ENCODE measurements at places on chromosomes 5 and 9.
A peak's percentile ranks its signal among the peaks of the same experiment; 100 is the strongest.

GRCh38 chr9:114071197-114071795 lies 6.8 kb downstream of the AMBP start:
- no peak for DNase-seq

- no peak for DNase-seq
Measured at GRCh38 chr5:119031905-119032304, 39.0 kb upstream of the DMXL1 start.

DNA sequence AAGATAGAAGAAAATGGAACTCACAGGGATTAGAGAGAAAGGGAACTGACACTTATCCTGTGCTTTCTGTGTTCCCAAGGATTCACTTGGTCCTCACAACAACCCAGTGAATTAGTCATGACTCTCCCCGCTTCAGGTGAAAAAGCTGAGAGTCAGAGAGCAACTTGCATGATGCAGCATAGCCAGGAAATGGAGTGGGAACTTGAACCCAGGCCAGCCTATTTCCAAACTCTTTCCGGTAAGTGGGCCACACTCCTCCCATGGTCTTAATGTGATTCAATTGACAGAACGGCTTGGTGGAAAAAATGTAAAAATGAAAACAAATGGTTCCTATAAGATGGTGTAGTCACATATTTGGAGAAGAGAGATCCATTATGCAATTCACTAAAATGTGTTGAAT lies 45.9 kb upstream of the CEMIP2 start:
- no peak for DNase-seq

GRCh38 chr9:105900123-105900522 lies 205.8 kb downstream of the TMEM38B start:
- no peak for DNase-seq

- no peak for DNase-seq
Measured at GRCh38 chr5:102747386-102748166, 7.5 kb upstream of the PAM start.

- no peak for DNase-seq
Measured at GRCh38 chr5:132280371-132281240, 13.6 kb upstream of the SLC22A4 start.

DNA sequence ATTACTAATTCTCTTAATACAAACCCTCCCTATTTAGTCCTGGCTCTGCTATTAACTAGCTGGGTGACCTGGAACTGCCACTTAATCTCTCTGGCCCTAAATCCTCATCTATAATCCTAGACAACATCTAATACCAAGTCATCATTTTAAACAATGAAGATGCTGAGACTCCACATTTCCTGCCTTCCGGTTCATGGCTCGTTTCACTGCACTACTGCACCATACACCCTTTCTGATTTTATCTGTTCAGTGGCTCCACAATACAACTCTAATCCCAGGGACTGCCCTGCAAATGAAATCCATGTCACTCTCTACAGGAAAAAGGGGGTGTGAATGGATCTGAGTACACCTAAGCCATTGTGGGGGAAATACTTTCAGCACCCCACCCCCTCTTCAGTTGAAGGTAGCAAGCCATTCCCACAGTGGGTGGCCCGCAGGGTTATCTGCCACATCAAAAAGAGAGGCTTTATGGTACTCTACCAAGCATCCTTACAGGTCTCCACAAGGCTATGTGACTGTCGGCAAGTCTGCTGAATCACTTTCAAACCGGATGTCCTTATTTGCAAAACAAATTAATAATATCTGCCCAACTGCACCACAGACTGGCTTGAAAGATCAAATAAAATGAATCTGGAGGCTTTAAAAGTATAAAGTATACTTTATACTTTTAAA lies 89.5 kb downstream of the EPB41L4A start:
- DNase-seq, result no peak

DNA sequence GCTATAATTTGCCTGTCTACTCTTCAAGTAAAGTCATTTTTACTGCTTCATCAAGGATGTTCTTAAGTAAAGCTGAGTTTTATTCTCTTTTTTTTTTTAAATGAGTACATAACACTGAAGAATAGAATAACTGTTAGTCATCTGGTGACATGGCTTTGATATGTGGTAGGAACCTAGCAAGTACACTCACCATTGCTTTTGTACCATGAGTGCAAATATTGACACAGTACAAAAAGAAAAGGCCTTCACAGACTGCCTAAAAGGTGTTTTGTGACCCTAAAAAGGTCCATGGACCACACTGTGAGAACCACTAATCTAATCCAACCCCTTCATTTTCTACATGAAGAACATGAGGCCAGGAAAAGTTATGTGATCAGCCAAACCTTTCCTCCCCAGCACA lies 55.0 kb downstream of the ECPAS start:
- no peak for DNase-seq

DNA sequence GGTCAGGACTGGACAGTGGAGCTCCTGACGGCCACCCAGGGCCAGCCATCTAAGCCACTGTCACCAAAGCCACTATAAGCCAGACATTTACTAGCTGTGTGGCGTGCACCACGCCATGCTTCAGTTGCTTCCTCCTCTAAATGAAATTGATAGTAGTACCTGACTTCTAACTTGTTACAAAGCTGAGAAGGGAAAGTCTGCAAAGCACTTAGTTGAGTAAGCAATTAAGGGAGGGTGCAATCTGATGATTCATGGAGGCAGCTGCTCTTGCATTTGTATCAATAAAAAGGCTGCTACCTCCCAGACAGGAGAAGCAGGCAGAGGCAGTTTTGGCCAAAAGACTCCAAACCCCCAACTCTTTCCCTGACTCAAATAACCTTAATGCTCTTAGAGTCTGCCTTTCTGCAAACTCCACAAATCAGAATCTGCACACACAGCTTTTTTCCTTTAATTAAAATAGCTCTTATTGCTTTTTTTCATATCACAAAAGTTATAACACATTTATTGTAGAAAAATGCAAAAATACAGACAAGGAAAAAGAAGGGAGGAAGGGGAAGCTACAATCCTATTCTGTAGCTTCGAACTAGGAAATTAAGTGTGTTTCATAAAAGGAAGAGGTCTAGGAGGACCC lies 19.3 kb upstream of the RAPGEF1 start:
- no peak for DNase-seq

DNA sequence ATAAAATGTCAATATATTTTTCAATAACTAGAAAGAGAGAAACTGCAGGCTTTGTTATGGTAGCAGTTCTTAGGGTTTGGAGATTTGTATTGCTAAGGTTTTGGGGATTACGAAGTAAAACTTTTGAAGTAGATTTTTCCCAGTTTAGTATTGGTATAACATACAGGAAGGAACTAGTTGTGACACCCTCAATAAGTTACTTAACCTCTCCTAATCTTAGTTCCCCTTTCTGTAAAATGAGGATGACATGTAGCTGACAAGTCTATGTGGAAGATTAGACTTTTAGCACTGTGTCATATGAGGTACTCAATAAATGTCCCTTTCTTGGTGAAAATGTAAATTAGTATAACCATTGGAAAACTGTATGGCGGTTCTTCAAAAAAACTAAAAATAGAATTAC lies 73.4 kb upstream of the ATG10 start:
- no peak for DNase-seq

DNA sequence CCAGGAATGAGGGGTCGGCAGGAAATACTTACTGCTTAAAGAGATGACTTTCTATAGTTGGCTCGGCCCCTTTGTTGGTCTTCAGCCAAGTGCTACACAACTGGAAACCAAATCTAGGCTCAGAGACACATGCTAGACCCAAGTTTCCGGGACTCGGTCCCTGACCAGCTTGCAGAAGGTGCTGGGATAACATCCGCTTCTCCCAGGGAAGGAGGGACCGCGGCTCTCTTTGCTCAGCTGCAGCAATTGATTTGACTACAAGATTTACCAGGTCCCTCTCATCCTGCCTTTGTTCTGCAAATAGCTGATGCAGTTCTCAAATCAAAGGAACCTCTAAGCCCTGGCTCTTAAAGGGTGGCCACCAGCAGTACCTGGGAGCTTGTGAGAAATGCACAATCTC lies 314.7 kb downstream of the MLLT3 start:
- no peak for DNase-seq

GRCh38 chr5:29642601-29643000 lies 1550.9 kb upstream of the CDH6 start:
- DNase-seq, result no peak

DNA sequence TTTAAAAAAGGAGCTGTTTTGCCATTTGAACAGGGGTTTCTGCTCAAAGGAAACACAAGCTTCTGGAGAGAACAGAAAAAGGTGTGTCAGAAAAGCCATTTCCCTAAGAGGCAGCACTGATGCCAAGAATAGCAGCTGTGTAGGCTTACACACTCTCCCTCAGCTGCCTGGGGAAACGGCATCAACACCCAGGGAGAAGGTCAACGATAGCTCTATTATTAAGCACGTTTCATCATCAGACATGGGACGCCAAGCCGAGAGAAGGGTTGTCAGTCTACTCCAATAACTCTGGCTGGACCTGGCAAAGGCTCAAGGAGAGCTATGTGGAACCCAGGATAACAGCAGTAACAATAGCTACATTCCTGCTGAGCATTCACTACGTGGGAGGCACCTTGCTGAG lies 314.2 kb downstream of the CDK5RAP2 start:
- DNase-seq, result no peak

GRCh38 chr5:67643536-67643935 lies 446.9 kb upstream of the CD180 start:
- no peak for DNase-seq

- peak; percentile 11 for DNase-seq
Measured at GRCh38 chr5:58886315-58887207, 303.7 kb downstream of the RAB3C start.

DNA sequence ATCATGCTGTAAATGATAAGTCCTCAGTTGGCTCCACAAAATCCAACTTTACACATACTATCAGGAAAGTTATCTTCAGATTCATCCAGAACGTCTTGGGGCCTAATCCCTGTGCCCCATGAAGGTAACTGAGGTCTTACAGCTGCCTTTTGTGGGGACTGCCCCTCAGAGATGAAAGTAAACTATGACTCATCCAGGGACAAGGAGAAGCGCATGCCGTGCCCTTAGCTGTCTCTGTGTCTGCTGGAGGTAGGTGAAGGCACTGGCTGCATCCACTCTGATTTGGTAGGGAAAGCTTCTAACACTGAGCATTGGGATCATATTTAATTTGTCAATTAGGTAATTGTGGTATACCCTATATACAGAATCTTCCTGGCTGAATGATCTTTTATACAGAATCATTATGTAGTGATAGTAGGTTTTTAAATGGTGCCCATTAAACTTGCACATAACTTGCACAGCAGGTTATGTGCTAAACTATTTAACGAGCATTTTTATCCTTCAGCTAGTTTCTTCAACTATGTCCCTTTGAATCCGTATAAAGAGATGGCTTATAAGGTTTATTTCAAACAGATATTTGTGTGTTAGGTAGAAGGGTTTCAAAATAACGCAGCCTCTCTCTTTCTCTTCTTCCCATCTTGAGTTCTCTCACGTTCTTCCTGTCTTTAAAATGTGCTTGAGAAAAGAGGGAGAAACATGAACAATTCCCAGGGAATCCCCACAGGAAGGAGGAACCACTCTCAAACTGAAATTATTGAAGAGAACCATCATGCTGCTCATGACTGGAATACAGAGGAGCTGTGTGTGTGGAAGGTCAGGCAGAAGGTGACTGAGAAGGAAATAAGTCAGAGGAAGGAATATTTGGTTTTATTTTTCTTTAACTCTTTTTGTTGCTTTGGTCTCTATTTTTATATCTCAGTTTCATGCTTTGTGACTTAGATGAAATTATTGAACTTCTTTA lies 250.9 kb downstream of the CD180 start:
- DNase-seq, result no peak

GRCh38 chr5:159763562-159763961 lies 152.7 kb upstream of the ADRA1B start:
- DNase-seq, result no peak

DNA sequence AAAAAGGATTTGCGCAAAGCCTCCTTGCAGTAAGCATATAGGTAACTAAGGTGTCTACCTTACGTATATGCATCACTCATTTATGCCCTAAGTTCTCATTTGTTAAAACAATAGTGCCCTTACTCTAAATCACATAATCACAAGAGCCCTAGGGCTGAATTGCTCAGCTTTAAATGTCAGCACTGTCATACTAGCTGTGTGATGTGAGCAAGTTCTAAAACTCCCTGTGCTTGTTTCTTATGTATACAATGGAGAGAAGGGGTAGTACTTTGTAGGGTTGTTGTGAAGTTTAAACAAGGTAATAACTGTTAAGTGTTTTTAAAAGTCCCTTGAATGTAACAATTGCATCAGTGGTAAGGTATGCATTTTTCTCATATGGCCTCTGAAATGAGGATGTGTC lies 169.5 kb upstream of the DMRT1 start:
- no peak for DNase-seq

DNA sequence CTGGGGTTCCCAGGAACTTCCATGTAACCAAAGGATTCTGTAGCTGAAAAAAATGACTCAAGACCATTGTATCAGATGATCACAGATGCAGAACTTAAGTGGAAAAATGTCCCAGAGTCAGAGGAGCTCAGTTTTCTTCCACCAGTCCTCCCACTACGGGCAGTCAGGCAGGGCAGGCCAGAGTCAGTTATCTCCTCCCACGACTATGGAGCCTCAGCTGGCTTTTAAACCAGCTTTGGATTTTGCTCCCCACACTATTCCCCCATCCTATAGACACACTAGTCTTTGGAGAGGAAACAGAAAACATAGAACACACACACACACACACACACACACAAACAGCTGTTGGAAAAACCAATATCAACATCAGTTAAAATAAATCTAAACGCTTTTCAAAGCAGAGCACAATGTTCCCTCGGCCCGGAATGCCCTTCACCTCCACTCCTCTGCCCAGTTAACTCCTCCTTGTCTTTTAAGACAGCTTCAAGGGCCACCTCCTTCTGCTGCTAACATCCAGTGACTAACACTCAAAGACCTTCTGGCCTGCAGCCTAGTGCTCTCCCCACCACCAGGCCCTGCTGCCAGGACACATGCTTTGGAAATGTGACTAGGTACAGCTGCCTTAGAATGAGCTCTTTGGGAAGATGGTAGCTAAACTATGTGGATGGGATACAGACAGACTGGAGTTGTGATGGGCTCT lies 56.8 kb downstream of the NIPAL4 start:
- no peak for DNase-seq

- no peak for DNase-seq
Measured at GRCh38 chr9:100058699-100059579, 39.9 kb downstream of the ERP44 start.

- no peak for DNase-seq
Measured at GRCh38 chr5:180825768-180826525, 23.3 kb upstream of the MGAT1 start.

- DNase-seq, result no peak
Measured at GRCh38 chr5:100746730-100747129, 156.4 kb downstream of the ST8SIA4 start.

DNA sequence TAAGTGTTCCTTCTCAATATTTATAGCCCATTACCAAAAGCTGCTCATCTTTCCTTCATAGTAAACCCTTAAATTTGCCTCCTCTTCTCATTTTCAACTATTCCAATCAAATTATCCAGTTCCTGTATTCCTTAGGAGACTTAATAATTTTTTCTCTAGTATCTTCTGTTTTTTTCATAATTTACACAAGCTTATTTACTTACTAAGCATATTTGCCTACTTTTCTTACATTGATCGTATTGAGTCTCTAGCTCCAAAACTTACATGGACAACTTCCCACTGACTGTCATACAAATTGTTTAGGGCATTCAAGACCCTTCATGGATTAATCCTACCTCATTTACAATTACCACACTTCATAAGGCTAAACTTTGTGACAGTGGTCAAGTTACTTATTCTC lies 3.6 kb downstream of the CERT1 start:
- no peak for DNase-seq

Measured in T-helper 22 cell (primary cell).